NCI-H460 (cell line): ENCODE measurements at places on chromosomes 4 and X. TPM values are rescaled to one million over a fixed set of nuclear protein-coding genes. Genes with fewer than 3 reads are reported as not detected.

Gene P2RY4
- not detected in 2 replicates for total RNA-seq

Gene NKX6-1
- 0.97 and 2.0 TPM in 2 replicates for total RNA-seq

Gene MAGEA4
- not detected in 2 replicates for total RNA-seq

Gene YY2
- 2.3 and 3.5 TPM in 2 replicates for total RNA-seq

Gene NSG1
- total RNA-seq, result 0.20 TPM in 1 of 2 replicates, not detected in the other

Gene KIF4A
- 30.3 and 34.0 TPM in 2 replicates for total RNA-seq

Gene ZNF711
- 15.8 and 17.9 TPM in 2 replicates for total RNA-seq

Gene VCX
- total RNA-seq, result not detected in 2 replicates

Gene NHS
- total RNA-seq, result 4.6 and 5.0 TPM in 2 replicates

Gene UGT2B7
- total RNA-seq, result not detected in 2 replicates

Gene XAGE1B
- total RNA-seq, result 0.25 TPM in 1 of 2 replicates, not detected in the other

Gene SHISA3
- total RNA-seq, result 0.58 and 0.72 TPM in 2 replicates

Gene APBB2
- total RNA-seq, result 32.2 and 34.4 TPM in 2 replicates

Gene FAM47A
- not detected in 2 replicates for total RNA-seq
